Ovary (tissue), 10 donors: ENCODE measurements at places on chromosomes 5 and 9. TPM values are rescaled to one million over a fixed set of nuclear protein-coding genes. Genes with fewer than 3 reads are reported as not detected.

GRCh38 chr9:88813638-88814209 is 177.5 kb upstream of the S1PR3 start:
- peaks cover 2% of the 10 kb centered on the region for H3K4me1 ChIP-seq
- no peak for DNase-seq
- no peak overlapping the region for H3K4me3 ChIP-seq
- no peaks in the 10 kb centered on the region for H3K36me3 ChIP-seq

TSSK1B gene
- total RNA-seq: 0.15 TPM

DNA sequence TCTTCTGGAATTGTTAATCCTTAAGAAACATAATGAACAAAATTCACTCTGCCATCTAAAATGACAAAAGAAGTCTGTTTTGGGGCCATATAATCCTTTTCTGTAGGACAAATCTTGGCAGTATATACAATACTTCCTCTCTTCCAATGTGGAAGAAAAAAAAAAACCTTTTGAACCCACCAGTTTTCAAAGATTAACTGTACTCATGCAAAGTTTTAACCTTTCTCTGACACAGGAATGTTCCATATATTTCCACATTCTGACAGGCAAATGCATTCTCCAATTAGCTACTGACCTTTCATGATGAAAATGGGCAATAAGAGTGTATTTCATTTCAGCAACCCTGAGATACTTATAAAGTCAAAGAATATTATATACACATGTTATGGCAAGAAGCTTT is 65.4 kb downstream of the RNF130 start:
- no peaks in the 10 kb centered on the region for H3K4me1 ChIP-seq
- H3K36me3 ChIP-seq: no peaks in the 10 kb centered on the region
- no peak overlapping the region for H3K4me3 ChIP-seq
- no peak for DNase-seq
- H3K27me3 ChIP-seq: no peaks in the 10 kb centered on the region

GRCh38 chr5:1140171-1140817 is 28.4 kb upstream of the SLC12A7 start:
- DNase-seq: peak; percentile 67
- no peak overlapping the region for H3K4me3 ChIP-seq
- H3K27ac ChIP-seq: no peak overlapping the region
- H3K4me1 ChIP-seq: no peaks in the 10 kb centered on the region

LCN1 gene
- total RNA-seq: not detected

PKD2L2 gene
- total RNA-seq: not detected

- H3K4me1 ChIP-seq: no peaks in the 10 kb centered on the region
- no peaks in the 10 kb centered on the region for H3K27me3 ChIP-seq
- no peak overlapping the region for H3K4me3 ChIP-seq
- DNase-seq: no peak
- no peaks in the 10 kb centered on the region for H3K36me3 ChIP-seq
- no peak overlapping the region for H3K27ac ChIP-seq
Measured at GRCh38 chr9:11431490-11431889, 818.7 kb upstream of the PTPRD start.

DNA sequence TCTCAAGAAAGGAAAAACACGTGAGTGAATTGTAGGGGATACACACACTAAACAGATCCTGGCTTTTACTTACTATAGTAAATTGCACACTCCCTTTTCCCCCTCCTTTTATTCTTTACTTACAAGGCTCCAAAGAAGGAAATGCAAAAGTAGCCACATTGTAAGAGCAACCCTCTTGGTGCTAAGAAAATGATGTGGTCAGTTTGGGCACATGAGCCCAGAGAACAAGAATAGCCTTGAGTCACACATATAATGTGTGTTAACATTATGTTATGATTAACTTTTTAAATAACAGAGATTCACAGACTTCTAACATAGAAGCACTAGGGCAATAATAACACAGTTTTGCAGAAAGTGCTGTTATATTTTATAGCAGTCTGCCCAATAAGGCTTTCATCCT is 48.5 kb downstream of the PCSK5 start:
- DNase-seq: no peak
- H3K4me3 ChIP-seq: no peak overlapping the region
- no peak overlapping the region for H3K27ac ChIP-seq
- H3K27me3 ChIP-seq: no peaks in the 10 kb centered on the region
- peaks cover 7% of the 10 kb centered on the region for H3K4me1 ChIP-seq

SLC34A1 gene
- not detected for total RNA-seq

CRHBP gene
- total RNA-seq: 1.0 TPM

DNA sequence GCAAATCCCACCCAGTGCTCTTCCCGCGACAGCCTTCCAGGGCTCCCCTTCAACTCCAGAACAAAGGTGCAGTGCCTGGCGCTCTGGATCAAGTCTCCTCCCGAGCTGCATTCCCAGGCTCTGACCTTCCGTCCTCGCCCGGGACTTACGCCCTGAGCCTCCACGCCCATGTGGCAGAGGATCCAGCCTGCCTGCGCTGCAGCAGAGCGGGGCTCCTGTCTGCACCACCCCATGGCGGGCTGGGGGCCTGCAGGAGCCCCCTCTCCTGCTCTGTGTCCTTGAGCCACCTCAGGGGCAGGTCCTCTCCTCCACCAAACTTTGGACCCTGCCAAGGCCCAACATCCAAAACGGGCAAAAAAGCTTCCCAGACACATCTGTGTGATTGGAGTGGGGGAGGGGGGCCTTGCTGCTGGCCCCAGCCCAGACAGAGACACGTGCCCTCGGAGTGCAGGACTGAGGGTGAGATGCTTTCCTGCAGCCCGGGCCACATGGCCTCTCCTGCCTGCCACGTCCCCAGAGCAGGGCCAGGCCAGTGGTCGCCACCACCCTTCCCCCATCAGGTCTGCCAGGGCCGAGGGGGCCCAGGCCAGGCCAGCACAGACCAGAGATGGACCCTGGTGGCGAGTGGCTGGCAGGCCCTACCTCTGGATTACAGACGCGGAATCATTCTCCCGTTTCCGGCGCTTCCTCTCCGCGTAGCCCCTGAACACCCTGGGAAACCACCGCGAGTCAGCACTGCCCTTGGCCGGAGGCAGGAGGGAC is 4.4 kb downstream of the NSMF start:
- peak; percentile 66 for DNase-seq
- H3K4me1 ChIP-seq: peaks cover 15% of the 10 kb centered on the region
- H3K4me3 ChIP-seq: peak overlapping the region; percentile 28
- no peaks in the 10 kb centered on the region for H3K36me3 ChIP-seq
